ENCODE measurements at places on chromosomes 7 and 10.
A peak's percentile ranks its signal among the peaks of the same experiment; 100 is the strongest.

DNA sequence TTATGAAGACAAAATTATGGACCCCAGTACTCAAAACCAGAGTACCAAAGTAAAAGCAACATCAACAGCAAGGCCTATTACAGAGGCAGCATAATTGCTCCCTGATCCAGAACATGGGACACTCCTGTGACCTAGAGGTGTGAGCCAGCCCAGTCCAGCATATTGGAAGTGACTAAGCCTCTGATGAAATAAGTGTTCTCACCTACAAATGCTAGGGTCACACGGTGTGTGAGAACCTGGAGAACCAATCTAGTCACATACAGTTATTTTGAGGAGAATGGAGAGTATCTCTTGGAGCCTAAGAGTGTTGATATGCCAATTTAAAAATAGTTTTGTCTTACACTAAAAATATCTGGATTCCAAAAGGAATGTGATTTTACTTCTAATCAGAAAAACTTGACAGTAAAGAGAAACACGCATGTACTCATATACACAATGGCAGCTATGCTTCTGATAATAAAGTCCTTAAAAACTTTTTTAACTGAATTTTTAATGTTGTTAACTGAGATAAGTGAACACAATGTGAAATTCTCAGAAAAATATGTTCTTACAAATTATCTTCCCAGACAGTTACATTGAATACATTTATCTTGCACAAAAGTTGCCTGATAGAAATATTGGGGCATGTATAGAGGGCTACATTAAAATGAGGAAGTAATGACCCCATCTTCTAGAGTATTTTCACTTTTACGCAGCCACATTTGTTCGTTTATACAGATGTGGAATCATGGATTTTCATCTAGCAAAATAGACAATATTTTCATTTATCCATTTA lies 56.8 kb upstream of the CD36 start:
- peak; percentile 28 for DNase-seq

GRCh38 chr7:76354981-76355730 lies 3.6 kb downstream of the YWHAG start:
- no peak for DNase-seq

GRCh38 chr10:4763960-4764428 lies 62.0 kb upstream of the AKR1E2 start:
- peak; percentile 80 for DNase-seq

- DNase-seq: no peak
Measured at GRCh38 chr7:36613031-36613614, 111.2 kb downstream of the AOAH start.

GRCh38 chr10:129570185-129570584 lies 103.1 kb downstream of the MGMT start:
- DNase-seq: no peak

DNA sequence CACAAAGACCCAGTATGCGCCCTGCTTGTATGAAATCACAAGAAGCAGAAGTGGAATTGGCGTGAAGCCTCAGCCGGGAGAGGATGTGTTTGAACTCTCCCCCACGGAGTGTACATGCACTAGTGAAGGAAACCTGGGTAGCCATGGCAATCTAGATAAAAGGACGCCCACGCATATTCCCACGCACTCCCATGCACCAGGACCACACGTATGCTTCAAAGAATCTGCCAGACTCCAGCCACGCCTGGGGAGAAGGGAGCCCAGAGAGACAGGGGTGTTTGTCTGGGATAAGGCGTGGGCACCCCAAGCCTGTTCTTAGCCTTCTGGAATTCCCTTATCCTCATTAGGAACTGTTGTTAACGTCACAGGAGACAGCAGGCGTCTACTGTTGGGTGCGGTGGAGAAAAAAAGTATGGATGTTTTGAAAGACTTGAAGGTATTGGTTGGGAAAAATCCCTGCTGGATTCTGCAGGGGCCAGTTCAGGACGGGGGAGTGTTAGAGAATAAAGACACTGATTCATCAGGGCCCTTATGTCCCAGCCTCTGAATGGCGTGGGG lies 28.9 kb upstream of the ECHDC3 start:
- DNase-seq: peak; percentile 80

All from fibroblast of villous mesenchyme (primary cell).